ENCODE measurements at places on chromosomes 16 and 17.
A peak's percentile ranks its signal among the peaks of the same experiment; 100 is the strongest.

DNA sequence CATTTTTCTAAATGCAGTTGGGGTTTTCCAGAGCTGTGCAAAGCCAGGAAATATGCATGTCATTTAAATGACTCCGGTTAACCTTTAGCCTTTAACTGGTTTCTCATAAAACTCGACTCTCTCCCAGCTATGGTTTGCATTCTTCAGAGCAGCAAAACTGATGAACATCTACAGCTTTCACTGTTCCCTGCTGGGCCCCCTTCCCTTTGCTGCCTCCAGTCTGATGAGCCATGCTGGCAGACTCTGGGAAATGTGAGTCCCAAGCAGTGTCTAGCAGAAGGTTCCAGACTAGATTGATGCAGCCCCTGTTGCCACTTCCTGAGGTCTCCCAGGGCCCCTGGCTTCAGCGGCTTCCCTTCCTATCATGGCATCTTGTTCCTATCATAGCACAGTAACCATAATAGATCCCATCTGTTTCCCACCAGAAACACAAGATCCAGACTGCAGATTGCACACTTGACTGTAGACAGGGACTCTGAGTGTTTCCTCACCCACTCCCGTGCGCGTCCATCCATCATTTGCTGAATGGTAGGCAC is 135.4 kb downstream of the CLEC16A start:
- DNase-seq = no peak

DNA sequence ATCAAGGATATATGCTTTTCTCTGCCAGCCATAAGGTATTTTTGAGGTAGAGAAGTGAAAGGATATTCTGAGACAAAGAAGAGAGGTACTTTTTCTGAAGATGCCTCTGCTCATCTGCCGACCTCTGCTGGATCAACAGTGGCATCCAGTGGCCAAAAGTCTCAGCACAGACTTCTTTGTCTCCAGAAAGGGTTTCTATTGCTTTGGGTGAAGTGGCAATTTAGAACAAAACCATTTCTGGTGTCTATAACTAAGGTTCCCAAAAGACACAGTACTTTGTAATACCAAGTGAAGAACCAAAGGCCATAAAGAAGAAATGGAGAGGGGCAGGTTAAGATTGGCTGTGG is 155.2 kb upstream of the C17orf78 start:
- DNase-seq = no peak

DNA sequence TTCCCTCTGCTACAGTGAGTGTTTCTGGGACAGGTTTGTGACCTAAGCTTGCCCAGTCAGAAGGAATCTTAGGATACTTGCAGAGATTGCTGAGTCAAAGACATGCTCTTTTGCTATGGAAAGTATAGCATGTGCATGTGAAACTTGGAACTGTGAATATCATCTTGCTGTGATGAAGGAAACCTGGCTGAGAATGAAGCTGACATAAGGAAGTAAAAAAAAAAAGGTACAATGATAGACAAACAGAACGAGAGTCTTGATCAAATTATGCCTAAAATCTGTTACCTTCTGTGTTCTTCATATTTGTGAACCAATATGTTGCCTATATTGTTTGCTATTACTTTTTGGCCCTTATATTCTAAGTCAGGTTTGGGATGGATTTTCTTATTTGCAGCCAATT is 525.7 kb downstream of the NPIPA7 start:
- DNase-seq = no peak

DNA sequence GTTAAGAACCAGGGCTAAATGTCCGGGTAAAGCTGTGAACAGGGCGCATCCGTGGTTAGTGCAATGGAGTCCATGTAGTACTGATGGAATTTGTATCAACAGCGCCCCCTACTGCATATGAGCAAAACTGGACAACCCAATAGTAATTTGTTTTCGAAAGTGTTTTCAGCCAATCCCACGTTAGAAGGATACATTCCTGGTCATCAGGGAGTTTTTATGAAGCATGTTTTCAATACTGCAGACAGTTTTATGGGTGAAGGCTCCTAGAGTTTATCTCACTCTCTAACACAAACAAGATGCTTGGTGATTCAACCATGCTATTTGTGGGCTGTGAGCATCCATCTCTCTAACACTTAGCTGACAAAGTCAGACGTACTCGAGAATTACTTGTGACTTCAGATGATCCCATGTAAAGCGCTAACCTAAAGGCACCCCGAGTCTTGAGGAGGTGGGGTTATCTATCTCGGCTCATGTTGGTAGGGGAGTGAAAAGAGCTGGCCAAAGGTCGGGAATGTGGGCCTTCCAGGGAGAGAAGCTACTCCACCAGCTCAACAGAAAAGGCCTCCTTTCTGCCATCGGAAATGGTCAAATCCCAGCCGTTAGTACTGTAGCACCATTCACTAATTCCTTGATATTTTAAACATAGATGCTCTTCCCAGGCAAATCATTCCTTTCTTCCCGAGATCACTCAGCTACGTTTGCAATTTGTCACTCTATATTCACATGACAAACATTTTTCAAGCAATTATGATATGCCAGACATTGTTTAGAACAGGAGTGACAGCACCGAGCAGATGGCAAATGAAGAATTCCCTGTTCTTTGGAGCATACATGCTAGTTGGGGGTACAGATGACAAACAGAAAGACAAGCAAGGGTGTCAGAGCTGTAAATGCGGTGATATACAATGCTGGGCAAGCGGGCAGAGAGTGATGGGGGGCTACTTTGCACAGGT is 46.9 kb upstream of the HNF1B start:
- no peak for DNase-seq

- peak; percentile 22 for DNase-seq
Measured at GRCh38 chr17:67995570-67996263, 552 bp downstream of the C17orf58 start.

DNA sequence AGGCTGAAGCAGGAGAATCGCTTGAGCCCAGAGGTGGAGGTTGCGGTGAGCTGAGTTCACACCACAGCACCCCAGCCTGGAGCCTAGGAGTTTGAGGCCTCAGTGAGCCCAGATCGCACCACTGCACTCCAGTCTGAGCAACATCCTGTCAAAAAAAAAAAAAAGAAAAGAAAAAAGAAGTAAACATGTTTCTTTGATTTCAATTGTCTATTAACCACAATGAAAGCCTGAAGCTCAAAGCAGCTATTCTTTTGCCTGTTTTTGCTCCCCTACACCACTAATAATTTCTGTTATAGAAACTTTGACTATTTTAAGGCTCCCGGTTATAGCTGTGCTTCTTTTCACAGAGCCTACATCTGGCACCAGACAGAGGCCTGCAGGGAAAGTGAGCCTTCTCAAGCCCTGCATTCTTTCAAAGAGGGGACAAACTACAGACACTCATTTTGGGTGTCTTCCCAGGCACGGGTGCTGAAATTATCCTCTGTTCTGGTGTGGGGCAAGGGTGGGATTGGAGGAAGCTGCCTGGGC is 14.2 kb upstream of the SLC52A1 start:
- no peak for DNase-seq

DNA sequence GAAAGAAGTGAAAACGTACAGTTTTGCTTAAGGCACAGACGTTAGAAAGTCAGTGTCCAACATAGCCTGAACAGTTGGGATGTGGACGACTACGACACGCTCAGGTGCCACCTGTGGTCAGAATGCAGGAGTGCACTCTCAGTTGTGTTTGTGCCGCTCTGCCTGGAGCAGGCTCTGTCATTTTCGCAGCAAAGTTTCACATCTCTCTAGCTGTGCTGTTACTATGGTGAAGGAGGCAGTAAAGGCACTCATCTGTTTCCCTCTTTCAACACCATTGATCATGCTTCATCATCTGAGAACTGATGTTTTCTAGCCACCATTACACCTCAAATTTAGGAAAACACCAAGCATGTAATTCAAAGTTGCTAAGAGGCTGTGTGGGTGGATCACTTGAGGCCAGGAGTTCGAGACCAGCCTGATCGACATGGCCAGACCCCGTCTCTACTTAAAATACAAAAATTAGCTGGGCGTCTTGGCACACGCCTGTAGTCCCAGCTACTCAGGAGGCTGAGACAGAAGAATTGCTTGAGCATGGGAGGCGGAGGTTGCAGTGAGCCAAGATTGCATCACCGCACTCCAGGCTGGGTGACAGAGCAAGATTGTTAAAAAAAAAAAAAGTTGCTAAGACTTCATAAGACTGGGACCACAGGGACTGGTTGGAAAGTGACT is 44.9 kb upstream of the DNAJA2 start:
- DNase-seq = peak; percentile 35

GRCh38 chr17:75430159-75430974 is 24.9 kb upstream of the GRB2 start:
- DNase-seq = peak; percentile 16

- DNase-seq = no peak
Measured at GRCh38 chr16:87927195-87927562, 9.2 kb downstream of the CA5A start.

DNA sequence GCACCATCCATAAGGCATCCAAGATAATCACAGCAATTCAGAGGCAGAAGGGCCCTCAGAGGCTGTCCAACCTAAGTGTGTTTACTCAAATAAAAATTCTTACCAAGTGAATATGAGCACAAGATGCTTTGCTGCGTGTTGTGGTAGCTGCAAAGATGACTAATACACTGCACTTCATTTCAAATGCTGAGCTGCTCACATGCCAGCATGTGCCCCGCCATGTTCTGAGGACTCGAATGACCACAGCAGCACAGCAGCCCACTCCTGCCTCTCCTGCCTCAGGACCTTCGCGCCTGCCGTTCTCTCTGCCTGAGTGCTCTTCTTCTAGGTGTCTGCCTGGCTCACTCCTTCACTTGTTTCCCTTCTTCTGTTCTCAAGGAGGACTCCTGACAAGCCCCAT is 19.0 kb downstream of the PIK3R5 start:
- no peak for DNase-seq

DNA sequence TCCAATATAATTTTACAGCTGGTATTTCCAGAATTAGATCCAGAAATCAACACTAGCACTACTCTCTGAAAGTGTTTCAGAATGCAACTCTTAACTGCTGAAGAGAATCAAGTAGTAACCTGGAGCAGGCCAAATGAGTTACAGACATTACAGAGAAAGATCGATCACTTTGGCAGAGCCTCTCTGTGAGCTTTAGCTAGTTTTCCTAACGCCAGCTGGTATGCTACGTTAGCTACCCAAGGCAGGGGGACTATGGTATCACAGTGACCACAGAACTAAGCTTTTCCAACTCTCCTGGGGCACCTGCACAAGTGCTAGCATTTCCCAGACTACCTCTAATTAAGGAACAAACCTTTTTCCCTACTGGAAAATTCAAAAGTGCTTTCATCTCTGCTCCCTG is 30.4 kb downstream of the TRAF4 start:
- no peak for DNase-seq

GRCh38 chr17:907725-908124 is 71.9 kb downstream of the NXN start:
- no peak for DNase-seq

DNA sequence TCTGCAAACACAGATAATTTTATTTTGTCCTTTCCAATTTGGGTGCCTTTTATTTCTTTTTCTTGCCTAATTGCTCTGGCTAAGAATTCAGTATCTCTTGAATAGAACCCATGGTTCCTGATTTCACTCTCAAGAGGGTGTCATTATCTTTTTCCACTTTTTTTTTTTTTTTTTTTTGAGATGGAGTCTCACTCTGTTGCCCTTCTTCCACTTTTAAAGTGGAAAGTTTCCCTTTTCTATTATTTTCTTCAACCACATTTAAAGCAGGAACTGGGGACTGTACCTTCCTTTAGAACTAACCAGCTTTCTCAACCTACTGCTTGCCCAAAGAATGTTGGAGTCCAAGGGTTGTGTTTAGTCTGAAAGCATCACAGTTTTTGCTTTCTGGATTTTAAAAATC is 31.1 kb downstream of the SLFN11 start:
- DNase-seq = no peak

GRCh38 chr17:65609286-65609685 is 47.8 kb upstream of the AXIN2 start:
- DNase-seq = no peak

DNA sequence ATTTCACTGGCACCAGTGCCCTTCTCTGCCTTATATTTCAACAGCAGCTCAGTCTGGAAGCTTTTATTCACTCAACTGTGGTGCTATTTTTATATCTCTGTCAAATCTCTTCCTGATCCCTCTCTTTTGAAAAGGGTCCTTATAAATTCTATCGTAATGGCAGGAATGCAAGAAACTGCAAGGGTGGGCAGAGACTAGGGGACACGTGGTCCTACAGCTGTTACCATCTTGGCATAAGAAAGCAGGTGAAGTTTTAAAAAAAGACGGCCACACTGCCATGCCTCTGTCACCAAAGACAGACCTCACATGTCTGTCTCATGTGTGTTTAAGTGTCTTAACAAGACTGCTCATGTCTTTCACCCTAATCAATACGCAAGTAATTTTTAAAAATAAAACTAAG is 368.4 kb upstream of the CDH11 start:
- no peak for DNase-seq

DNA sequence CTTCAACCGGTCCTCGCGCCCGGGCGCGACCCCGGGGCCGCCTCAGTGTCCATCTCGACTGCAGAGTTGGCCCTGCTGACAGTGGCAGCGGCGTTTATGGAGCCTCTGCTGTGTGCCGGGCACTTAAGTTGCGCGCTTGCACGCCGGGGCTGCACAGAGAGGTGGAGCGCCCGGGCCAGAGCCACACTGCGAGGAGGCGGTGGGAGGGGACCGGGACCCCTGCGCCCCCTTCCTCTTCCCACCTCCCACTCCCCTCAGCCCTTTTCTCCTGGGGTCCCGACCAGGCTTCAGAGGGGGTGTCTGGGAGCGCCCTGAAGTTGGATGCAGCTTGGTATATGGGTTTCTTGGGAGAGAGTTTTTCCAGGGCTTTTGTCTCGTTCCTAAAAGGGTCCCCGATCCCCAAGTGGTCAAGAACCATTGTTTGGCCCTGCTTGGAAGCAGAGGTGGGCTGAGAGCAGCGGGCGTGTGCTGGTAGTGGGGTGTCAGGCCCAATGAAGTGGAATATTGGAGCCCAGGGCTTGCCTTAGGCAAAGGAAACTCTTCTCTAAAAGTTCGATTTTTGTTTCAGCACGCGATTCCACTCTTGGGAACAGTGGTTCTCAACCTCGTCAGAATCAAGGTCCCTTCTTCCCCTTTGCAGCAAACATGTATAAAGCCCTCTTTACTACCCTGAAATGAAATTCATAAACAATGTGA is 605 bp downstream of the MRTFB start:
- no peak for DNase-seq

DNA sequence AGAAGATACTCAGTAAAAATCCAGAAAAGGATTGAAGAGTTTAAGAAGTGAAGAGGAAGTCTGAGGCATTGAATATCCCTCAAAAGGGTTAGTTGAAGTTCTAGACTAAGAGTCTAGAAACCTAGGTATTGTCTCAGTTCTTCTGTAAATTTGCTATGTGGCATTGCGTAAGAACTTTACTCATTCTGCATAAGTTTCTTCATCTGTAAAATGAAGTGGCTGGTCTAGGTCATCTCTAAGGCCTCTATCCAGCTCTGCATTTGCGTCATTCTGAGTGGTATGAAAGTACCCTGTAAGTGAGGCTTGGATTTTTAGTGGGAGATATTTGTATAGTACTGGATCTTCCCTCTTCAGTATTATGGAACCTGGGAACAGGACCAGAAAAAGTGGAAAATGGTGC is 130.2 kb downstream of the MYO1D start:
- no peak for DNase-seq

GRCh38 chr16:68356919-68357286 is 46.1 kb downstream of the PRMT7 start:
- DNase-seq = no peak

All from progenitor cell of endocrine pancreas (in vitro differentiated cells).